ENCODE measurements at places on chromosomes 4 and X.

DNA sequence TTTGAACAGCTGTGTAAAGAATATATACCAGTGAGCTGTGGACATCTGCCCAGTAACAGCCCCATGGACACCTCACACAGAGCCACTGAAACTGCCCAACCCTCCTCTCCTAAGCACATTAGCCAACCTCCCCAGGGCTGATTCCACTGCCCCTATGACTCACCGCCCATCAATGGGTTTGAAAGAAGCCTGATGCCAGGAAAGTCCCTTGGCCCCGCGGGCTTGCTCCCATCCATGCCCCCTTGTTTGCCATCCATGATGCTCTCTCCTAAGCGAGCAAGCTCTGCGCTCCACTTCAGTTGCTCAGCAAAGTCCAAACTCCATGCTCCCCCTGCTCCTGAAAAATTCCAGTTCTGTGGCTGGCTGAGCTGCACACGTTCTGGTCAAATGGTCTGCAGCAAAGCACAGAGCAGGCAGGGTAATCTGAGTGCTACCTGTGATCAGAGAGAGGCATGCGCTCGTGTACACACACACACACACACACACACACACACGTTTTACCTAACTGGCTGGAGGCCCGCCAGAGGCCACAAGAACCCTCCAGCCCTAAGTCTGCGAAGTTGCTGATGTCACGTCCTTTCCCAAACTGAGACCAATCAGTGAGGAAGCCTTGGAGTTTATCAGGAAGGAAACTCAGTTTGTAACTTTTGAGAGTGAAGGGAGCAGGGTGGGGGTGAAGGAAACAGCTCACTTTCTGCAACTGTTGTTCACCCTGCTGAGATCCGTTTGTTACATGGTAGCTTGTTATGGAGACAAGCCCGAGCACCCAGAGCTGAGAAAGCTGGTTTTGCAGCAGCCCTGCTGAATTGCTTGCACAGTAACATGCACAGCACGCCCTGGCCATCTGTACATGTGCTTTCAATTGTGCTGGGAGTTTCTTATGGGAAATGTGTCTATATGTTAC is at the start of gene ASB9:
TSS of gene ASB9 (minus strand) at position 466 of the 904 bp plus-strand sequence. CDS start at position 257, 209 bp downstream.
- DNase-seq = peak; percentile 36

- DNase-seq = no peak
Observed at GRCh38 chr4:113758372-113758771, 3.2 kb downstream of the CAMK2D start.

DNA sequence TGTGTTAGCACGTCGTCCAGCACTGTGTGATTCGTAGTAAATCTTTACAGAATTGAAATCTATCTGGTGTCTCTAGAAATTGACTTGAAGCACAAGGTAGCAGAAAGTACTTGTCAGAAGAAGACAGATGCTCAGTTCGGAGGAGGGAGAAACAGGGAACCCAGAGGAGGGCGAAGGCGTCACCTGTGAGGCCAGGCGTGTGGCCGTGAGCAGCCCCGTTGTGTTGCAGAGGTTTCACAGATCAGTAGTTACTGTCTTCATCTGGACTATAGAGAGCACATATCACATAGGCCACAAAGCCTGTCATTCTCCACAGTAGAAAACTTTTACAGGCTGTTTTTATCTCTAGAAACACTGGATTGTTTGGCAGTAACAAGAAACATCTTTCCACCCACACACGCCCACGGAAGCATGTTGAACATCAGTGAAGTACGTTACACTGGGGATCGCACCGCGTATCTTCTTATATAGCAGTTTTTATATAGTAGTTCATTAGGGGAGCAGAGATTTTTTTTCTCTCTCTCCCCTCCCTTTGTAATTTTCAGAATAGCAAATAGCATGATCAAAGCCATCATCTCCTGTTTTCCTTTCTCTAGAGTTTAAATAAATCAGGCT is 48.1 kb upstream of the TLR3 start:
- no peak for DNase-seq

- DNase-seq = no peak
Observed at GRCh38 chr4:165726831-165727230, 146.2 kb upstream of the TLL1 start.

- no peak for DNase-seq
Observed at GRCh38 chr4:156321203-156321602, 367.5 kb upstream of the CTSO start.

DNA sequence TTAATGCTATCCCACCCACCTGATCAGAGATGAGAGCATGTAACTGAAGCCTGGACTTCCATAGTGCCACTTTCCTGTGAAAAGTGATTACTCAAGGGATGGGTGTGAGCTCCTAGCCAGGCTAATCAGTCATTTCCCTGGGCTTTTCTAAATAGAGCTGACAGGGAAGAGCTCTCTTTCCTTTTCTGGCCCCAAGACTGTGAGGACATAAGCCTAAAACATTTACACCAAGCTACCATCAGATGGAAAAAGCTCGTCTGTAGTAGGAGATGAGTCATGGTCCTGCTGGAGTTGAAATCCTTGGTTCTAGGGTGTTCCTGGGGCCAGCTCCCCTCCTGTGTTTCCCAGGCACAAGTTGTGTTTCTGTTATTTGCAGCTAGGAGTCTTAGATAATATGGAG is 52.4 kb upstream of the NDP start:
- peak; percentile 69 for DNase-seq

GRCh38 chr4:109389369-109390114 is 44.1 kb upstream of the SEC24B start:
- DNase-seq = no peak

GRCh38 chrX:41043674-41044345 is 41.4 kb upstream of the USP9X start:
- no peak for DNase-seq

GRCh38 chr4:152959080-152959479 is 23.0 kb downstream of the FHDC1 start:
- DNase-seq = no peak

GRCh38 chr4:169025184-169025583 is 15.1 kb upstream of the CBR4 start:
- no peak for DNase-seq

DNA sequence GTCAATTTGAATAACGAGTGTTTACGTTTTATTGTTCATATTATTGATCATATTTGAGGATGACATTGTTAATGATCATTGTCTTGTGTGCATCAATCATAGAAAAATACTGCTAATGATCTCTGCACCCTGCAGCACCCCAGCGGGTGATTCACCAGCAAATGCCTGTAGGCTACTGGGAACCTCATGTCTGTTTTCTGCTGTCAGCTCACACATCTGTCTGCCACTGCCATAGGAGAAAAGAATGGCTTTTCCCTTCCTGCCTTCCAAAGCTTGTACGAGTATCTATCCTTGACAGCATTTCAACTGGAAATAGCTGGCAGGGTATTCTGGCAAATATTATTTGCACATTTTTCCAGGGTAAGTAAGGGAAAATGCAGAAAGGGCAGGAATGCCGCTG is 272.1 kb upstream of the TRAM1L1 start:
- no peak for DNase-seq

- peak; percentile 64 for DNase-seq
Observed at GRCh38 chrX:39773923-39774773, 323.6 kb downstream of the BCOR start.

- no peak for DNase-seq
Observed at GRCh38 chrX:14896273-14896672, 23.1 kb downstream of the MOSPD2 start.

DNA sequence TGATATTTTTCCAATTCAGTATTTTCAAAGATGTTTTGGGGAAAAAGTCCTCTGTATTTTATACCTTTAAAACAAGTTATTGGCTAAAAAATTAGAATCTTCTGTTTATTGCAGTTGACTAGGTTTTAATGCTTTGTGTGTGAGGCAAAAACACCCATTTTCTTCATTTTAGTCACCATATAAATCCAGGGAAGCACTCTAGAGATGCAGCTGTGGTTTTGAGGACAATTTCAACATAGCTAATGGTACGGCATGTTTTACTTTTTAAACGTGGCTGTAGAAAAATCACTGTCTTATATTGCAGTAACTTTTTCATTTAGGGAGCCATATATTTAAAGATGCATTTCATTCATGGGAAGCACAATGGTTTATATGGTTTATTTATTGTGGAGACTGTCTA is 129.1 kb upstream of the PITX2 start:
- DNase-seq = no peak

DNA sequence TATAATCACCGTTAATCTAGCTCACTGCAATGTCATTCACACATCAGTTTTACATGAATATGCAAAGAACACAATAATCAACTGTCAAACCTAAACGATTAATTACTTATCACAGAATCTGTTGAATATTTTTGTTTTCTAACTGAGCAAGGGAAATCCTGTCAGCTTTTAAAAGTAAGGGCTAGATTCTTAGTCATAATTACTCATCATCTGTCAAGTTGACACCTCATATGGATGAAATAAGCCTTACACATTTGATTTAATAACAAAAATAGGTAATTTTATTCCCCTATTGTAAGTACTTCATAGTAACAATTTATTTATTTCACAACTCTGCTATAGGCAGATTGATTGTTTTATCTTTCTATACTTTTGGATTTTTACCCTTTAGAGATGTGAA is 32.7 kb downstream of the TMA16 start:
- no peak for DNase-seq

DNA sequence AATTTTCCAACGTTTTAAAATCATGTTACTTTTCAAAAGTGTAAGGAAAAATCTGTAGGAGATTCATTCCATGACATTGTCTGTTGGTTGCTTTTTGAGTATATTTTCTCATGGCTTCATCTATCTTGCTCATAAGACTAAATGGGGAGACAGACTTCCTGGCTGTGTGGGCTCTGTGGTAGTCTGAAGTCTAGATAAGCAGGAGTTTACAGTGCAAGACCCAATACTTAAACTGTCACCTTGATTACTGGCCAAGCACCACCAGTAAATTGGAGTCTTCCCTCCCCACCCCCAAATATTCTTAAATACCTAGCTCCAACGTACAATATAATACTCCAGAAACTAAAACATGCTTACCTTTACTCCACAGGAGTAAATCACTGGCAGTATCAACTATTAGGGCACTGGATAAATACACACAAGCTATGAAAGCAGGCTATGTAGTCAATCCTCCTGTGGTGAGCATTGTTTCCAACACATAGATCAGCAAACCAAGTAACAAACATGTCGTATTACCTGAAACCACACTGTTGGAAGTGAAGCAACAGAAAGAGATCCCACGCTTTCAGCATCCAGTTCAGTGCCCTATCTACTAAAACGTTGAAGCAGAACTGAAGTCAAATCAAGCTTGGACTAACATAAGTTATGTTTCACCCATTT is 6.2 kb downstream of the HNRNPD start:
- DNase-seq = no peak

GRCh38 chr4:182805750-182806149 is 111.4 kb downstream of the DCTD start:
- DNase-seq = no peak

- DNase-seq = no peak
Observed at GRCh38 chrX:11995146-11995545, 143.1 kb upstream of the FRMPD4 start.

DNA sequence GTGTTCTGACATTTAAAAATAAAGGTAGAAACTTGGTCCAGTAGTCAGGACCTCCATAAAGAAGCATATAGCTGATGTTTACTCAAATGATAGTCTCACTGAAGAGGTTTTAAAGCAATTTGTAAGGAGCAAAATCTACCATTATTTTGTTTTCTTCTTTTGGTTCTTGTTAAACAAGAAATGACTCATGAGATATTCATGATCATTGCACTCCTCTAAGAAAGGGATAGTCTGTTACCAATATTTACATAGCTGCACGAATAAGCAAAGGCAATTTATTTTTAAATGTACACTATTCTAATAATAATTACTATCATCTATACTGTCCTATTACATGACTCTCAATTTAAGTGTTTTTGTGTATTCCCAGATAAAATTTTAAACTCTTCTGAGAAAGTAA is 397.9 kb downstream of the FAM47B start:
- DNase-seq = no peak

DNA sequence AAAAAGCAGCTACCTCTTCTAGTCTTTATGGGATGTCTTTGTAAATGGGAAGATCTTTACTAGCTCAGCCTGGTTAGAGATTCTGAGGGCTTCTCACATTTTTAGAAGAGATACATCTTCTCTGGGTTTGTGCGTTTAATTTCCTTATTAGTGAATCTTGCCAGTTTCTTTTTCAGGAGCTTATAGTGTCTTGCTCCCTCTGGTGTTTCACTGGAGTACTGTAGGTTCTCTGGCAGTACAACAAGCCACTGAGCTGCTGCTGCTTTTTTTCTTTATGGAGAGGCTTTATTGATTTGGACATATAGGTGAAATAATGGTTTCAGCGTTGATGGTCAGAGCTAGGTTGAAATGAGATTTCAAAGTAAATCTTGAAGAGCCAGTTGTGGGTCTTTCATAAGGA is 82.9 kb downstream of the LAS1L start:
- peak; percentile 37 for DNase-seq

- no peak for DNase-seq
Observed at GRCh38 chr4:66591968-66592367, 921.7 kb upstream of the EPHA5 start.

DNA sequence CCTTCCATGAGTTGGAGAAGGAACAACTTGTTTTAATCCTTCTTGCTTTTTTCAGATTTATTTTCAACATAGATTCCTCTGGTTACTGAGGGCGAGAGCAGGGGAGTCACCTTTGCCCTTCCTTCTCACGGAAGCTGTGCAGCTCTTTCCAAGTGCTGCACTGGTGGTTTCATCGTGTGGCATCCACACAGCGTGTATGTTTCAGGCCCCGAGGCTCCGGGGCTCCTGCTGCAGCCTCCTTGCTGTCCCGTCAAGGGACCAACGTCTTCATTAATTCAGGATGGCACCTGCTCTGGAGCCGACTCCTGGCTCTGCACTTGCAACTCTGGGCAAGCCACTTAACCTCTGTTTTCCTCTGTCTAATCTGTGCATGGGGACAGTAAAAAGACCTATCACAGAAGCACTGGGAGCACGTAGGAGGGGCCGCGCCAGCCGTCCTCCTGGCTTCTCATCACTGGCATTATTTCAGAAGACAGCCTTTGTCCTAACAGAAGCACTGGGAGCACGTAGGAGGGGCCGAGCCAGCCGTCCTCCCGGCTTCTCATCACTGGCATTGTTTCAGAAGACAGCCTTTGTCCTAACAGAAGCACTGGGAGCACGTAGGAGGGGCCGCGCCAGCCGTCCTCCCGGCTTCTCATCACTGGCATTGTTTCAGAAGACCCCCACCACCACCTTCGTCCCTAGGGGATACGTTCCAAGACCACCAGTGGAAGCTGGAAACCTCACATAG is 117.8 kb upstream of the NKX1-1 start:
- DNase-seq = no peak

- DNase-seq = peak; percentile 21
Observed at GRCh38 chrX:109685656-109686078, 47.4 kb downstream of the ACSL4 start.
